Foreskin keratinocyte (primary cell): ENCODE measurements at places on chromosomes 5 and 9. TPM values are rescaled to one million over a fixed set of nuclear protein-coding genes. Genes with fewer than 3 reads are reported as not detected.
A peak's percentile ranks its signal among the peaks of the same experiment; 100 is the strongest.

Gene GGTA1
- not detected in 2 replicates for total RNA-seq

Gene RETREG1
- total RNA-seq = 1.3 and 2.1 TPM in 2 replicates

Gene IL13
- not detected in 2 replicates for total RNA-seq

Gene EXOSC3
- 40.6 and 51.1 TPM in 2 replicates for total RNA-seq

Gene CDKN2B-AS1
- 0.71 and 1.4 TPM in 2 replicates for total RNA-seq

Gene PDGFRB
- not detected in 2 replicates for total RNA-seq

Gene PPP3R2
- not detected in 2 replicates for total RNA-seq

Gene SEPTIN8
- 47.9 and 48.5 TPM in 2 replicates for total RNA-seq

Gene SLC6A19
- total RNA-seq = not detected in 2 replicates

DNA sequence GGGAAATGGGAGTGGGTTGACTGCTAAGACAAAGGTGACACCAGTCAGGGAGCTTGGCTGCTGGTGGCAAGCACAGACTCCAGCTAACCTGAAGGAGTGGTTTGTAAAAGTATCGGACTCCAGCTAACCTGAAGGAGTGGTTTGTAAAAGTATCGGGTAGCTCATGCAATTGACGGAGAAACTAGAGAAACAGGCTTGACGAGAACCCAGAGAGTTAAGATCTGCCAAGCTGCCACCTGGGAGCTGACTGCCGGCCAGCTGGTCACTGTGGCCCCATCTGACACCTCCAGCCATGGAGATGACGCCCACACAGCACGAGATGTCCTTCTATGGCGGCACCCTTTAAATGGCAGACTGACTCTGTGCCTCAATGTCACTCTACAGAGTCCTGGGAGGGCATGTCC lies 28.3 kb upstream of the CRB2 start:
- DNase-seq = peak; percentile 53

- DNase-seq = no peak
Measured at GRCh38 chr5:119095611-119096010, 24.7 kb downstream of the DMXL1 start.

GRCh38 chr9:20402273-20402875 lies 219.9 kb downstream of the MLLT3 start:
- DNase-seq = no peak

GRCh38 chr5:10519729-10520128 lies 44.1 kb upstream of the ANKRD33B start:
- DNase-seq = no peak

- no peak for DNase-seq
Measured at GRCh38 chr9:130990978-130991777, 17.8 kb upstream of the LAMC3 start.

DNA sequence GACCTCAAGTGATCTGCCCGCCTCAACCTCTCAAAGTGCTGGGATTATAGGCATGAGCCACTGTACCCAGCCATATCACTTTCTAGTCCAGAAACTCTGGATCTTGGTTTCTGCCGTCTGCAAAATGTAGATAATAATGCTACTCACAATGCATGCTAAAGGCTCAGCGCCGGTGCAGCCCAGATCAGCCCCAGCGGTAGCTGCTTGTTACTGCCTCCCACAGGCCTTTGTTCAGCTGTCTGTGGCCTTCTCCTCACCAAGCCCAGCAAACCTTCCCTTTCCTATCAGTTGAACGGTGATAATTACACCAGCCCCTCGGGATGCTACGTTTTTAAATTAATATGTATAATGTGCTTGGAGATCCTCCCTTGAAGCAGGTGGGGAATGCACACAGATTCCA lies 26.2 kb upstream of the MSX2 start:
- no peak for DNase-seq

GRCh38 chr9:16075696-16076095 lies 522.9 kb downstream of the CCDC171 start:
- DNase-seq = no peak

GRCh38 chr5:42285230-42285629 lies 138.0 kb upstream of the GHR start:
- DNase-seq = no peak

- DNase-seq = no peak
Measured at GRCh38 chr5:75545131-75545530, 33.4 kb downstream of the POLK start.

DNA sequence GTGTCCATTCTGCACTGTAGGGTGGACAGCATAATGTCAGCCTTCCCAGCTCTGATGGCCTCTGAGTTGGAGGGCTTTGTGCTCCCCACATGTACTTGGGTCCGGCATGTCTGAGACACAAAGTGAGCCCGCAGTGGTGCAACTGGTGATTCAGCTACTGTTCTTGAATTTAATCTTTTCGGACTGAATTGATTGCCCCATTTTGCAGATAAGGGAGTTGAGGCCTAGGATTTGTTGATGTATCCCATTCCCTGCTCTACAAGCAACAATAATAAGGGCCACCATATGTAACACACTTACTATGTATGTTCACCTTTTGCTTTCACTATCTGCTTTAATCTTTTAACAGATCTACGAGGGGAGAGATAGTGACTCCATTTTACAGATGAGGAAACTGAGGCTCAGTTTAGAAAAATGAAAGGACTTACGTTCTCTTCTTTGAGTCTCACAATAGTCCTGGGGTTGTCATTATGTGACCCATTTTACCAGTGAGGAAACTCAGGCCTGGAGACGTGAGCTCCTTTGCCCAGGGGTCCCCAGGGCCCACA lies 4.5 kb downstream of the GSN start:
- no peak for DNase-seq

- DNase-seq = no peak
Measured at GRCh38 chr5:179796877-179797608, 3.3 kb downstream of the LTC4S start.

GRCh38 chr5:173498286-173498685 lies 118.2 kb downstream of the BOD1 start:
- no peak for DNase-seq

DNA sequence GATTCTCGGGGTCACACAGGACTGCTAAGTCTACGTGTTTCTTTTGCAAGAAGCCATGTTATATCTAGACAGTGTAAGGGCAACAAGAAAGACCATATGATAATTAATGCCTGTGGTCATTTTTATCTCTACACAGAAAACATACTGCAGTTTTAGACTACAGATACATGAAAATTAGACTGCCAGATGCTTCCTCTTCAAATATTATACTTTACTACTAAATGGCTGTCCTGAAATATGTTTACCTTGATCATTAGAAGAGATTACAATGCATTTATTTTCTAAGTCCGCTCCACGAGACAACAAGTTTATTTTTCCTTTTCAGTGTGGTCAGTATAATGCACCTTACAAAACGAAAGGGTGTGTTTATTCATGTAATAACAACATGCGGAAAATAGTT lies 147.6 kb downstream of the KIAA0825 start:
- DNase-seq = no peak

GRCh38 chr9:135502168-135502872 lies 1.8 kb downstream of the MRPS2 start:
- DNase-seq = no peak

DNA sequence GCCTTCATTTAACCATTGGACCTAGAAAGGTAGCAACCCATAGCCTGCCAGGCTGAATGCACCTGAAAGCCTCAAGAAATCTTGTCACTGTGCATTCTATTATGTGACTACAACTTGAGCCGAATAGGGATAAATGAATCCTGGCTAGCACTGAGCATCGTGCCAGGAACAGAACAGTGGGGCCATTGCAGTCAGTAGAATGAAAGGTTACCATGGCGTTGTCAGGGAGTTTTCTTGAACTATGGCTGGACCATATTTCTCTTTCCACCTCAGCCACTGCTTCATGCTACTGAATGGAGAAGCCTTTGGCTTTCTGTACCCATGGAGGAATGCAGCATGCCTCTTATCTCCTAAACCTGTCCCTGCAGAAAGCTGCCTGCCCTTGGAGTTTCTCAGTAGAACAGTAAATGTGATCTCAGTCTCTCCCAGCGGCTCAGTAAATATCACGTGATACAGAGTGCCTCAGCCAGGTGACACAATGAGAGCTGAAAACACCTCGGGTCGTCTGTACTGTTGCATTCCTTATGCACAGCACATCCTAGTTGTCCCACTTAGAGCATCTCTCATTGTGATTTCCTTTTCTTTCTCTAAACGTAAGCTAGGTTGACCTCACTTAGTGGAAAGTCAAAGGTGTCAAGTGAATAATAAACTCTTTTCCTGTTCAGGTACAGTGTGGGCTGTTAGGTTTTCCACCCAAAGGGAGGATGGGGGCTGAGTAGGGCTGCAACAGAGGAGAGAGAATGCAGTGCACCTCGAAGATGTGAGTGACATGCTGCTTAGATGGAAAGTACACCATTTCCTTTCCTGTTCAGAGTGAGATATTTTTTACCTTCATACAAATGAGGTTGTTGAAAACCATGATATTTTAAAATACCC lies 115.3 kb downstream of the MACIR start:
- DNase-seq = no peak

DNA sequence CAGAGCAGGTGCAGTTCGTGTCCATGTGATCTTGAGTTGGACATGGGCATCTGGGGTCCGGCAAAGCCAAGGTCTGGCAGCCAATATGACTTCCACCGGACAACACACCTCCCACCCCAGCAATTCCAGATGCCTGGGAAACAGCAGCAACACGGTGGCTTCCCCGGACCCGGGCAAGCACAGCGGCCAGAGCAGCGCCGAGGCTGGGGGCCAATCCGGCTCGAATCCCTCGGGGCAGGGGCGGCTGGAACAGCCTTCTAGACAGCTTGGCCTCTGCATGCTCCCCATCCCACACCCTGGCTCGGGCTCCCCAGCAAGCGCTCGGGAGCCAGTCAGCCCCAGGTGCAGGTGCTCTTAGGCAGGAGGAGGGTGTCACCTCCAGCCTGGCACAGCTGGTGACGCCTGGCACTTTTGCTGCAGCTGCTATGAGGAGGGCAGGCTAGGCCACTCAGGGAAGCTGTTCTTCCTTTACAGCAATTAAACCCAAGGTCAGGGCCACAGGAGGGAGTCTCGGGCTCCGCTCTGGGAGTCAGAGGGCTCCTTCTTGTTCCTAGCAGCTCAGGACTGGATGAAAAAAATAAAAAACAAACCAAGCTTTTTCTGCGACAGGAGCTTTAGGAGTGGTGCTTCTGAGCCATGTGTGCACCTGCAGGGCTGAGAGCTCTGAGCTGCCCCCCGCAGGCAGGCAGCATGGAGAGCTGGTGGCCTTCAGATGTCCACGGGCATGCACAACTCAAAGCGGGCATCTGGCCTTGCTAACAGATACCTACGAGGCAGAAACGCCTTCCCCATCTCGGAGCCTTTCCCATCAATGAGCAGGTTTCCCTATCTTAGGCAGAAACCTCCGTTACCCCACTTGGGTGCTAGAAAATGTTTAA lies 28.2 kb downstream of the DBH start:
- DNase-seq = no peak

- DNase-seq = no peak
Measured at GRCh38 chr5:35939639-35940038, 1.2 kb upstream of the CAPSL start.

DNA sequence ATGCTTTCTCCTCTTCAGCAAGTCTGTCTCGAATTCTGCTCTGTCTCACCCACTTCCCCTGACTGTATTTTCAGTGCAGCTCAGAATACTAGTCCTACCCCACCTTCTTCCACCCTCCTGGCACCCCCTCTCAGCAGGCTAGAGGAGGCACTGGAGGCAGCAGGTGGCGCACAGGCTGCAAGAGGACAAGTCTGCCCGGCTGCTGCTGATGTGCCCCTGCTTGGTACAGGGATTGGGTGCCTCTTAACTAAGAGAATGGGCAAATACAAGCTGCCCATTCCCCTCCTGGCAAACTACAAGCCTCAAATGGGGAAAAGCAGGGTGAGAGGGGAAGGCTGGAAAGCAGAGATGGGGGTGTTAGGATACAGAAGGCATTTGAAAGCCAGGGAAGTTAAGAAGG lies 5.1 kb downstream of the TLN1 start:
- DNase-seq = no peak

DNA sequence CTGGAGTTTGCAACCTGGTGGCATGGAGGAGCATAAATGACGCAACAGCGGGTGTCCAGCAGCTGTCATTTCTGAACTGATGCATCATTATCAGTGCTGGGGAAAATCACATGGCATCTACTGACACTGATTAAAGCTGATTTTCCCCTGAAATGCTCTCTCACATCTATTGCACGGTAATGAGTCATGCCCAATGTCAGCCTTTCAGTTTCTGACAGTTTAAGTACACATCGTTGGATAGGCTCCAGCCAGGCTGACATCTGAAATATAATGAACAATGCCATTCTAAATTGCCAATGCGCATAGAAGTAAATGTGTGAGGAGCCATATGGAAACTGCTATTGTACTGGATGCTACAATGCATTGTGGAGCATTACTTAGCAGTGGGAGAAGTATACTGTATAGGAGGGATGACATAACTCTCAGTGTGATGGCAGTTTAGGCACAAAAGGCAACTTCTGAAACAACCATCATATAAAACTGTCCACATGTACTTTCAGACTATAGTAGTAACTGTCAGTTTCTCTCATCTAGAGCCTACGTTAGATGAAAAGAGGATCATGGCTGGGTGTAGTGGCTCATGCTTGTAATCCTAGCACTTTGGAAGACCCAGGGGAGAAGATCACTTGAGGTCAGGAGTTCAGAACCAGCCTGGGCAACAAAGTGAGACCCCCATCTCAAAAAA lies 389.3 kb upstream of the DMAC1 start:
- DNase-seq = no peak

DNA sequence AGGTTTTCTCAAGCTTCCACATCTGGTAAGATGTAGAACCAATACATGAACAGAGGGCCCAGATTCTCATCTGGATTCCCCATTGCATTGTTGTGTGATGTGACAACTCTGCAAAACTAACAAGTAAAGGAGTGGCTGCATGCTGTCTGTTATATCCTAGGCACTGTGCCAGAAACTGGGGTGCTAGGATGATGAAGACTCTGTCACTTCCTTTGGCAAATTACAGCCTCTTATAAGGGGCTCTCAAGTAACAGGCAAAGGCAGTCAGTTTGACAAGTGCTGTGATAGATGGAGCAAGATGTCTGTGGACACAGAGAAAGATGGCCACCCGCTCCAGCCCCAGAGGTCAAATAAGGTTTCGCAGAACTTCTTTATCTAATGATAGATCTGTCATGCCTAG lies 115.7 kb downstream of the PAPPA start:
- peak; percentile 69 for DNase-seq

GRCh38 chr5:171750311-171750788 lies 35.3 kb upstream of the SMIM23 start:
- peak; percentile 38 for DNase-seq

DNA sequence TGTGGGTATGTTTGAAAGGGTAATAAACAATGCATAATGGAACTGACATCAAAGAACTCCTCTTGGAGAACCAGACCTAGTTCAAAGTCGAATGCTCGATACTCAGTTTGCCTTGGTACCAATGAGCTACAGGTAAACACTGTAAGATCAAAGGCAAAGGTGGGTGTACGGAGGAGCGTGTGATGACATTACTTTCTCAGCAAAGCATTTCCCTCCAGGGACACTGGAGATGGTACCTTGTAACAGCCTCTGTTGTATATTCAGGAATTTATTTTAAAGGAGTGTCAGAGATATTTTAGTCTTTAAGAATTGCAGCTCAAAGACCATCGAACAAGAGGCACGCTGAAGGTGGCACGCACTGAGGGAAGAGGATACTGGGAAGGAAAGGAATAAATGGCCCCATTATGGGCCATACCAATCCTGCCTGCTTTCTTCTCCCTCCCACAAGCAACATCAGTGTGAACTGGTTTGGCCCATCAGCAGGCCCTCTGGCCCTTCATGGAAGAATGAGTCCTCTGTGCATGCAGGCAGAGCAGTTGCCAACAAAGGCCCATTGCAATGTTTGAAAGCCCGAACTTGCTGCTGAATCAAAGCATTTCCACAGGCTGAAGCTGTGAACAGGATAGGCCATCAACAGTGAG lies 410.2 kb downstream of the ACTL7B start:
- DNase-seq = no peak
